ENCODE measurements at places on chromosomes 13 and 19. TPM values are rescaled to one million over a fixed set of nuclear protein-coding genes. Genes with fewer than 3 reads are reported as not detected.

Gene ARRDC5
- polyA plus RNA-seq: 0.01 TPM

Gene WDR88
- polyA plus RNA-seq: not detected

Gene PTPRH
- polyA plus RNA-seq: 1.3 TPM

Gene ACER1
- not detected for polyA plus RNA-seq

Gene CAPNS1
- 745 TPM for polyA plus RNA-seq

Gene LGALS4
- polyA plus RNA-seq: 0.30 TPM

Gene SUCLA2
- 21.2 TPM for polyA plus RNA-seq

Data from heart right ventricle (tissue), 16 donors.